Erythroblast (primary cell): ENCODE measurements at places on chromosomes 11 and 22.

DNA sequence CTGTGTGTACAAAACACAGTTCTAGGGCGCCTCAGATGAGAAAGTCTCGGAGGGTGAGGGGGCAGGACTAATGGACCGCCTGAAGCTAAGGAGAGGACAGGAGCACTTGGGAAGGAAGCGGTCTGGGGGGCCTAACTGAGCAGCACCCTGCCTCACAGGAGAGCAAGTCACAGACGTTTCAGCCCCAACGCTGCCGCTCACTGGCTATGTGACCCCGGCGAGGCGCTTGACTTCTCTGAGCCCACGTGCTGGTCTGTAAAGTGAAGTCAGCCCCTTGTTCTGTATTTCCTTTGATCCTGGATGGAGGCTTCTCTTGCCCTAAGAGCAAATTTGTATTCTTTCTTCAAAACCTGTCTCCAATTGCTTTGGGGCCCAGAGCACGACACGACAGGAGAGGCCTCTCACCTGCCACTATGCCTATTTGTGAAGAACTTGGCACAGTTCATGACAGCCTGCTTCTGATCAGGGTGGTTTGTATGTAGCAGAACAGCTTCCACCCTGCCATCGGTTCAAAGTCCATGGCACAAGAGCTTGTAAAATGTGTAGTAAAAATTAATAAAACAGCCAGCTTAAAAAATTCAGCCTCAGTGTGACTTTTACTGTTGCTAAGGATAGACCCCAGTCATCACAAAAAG, 59.1 kb downstream of the WNT11 start:
- no peak for DNase-seq

DNA sequence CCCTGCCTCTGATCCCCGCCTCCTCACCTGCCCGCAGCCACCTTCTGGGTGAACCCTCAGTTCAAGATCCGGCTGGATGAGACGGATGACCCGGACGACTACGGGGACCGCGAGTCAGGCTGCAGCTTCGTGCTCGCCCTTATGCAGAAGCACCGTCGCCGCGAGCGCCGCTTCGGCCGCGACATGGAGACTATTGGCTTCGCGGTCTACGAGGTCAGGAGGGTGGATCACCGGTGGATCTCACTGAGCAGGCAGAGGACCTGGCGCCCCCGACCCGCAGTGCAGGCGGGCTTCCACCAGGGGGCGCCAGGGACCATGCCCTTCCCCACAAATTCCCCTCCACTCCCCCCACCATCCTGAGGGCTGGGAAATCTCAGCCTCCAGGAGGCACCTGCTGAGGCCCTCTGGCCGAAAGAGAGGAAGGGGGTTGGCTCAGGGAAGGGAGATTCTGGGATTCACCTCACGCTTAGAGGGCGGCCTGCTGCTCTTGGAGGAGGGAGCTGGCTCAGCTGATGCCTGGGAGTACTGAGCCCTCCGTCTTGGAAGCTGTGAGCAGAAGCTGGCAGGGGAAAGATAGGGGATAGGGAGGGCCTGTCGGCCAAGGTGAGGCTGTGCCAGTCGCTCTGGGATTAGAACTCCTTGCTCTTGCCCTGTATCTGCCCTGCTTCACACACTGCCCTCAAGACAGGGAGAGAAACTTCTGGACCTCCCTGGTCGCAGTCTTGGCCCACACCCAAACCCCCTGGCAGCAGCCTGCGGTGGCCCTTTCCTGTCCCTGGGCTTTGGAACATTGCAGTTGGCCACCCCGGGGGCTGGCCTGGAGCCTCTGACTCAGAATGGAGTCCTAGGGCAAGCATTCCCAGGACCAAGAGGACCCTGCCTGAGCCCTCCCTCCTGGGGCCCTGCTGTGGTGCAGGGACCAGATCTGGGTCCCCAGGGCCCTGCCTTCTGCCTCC, 23.2 kb downstream of the CAPN1 start:
- peak; percentile 55 for DNase-seq

GRCh38 chr11:44258839-44259420, 51.0 kb downstream of the ALX4 start:
- no peak for DNase-seq

- no peak for DNase-seq
These were observed 207.5 kb downstream of the TBC1D22A start for GRCh38 chr22:46969961-46970360.

DNA sequence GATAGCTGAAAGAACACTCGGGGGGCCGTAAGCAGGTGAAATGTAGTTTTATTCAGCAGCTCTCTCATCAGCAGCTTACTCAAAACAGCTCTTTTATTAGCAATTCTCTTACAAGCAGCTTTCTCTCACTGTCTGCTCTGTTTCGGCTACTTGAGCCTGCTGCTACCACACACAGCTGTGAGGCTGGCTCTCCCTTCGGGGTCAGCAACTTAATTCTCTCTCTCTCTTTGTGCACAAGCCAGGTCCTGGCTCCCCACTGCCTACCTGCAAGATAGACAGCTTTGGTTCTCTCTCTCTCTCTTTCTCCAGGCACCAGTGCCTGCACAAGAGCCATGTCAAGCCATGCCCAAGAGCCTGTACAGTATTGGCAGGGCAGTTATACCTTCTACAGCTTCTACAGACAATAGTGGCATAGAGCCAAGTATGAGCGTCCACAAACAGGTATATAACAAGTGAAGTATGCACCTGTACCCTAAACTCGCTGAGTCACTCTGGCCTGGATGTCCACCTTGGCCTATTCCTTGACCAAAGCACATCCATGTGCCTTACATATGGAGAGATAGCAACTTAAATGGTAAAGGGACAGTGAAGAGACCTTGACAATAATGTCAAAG, 110.8 kb downstream of the MTNR1B start:
- no peak for DNase-seq
